ENCODE measurements at places on chromosomes 3 and 15.
A peak's percentile ranks its signal among the peaks of the same experiment; 100 is the strongest.

DNA sequence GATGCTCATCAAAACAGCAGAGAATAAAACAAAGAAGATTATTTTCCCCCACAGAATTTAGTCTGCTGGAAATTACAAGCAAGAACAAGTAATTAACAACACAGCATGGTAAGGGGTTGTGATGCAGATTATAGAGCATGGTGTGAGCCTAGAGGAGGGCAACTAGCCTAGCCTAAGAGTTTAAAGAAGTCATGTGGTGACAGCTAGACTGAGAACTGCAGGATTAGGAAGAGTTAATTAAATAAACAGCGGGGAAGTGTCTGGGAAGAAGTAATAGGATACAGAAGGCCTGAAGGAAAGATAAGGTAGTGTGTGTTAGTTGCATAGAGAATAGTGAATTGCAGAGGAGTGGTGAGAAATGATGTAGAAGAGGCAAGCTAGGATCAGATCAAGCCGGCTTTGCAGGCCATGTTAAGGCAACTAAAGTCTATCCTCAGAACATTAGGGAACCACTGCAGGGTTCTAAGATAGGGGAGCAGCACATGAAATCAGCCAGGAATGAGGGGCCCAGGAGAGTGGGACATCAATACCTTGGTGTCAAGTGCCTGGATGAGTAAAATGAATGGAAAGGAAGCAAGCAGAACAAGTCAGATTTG is 11.9 kb upstream of the PKM start:
- DNase-seq, result no peak

DNA sequence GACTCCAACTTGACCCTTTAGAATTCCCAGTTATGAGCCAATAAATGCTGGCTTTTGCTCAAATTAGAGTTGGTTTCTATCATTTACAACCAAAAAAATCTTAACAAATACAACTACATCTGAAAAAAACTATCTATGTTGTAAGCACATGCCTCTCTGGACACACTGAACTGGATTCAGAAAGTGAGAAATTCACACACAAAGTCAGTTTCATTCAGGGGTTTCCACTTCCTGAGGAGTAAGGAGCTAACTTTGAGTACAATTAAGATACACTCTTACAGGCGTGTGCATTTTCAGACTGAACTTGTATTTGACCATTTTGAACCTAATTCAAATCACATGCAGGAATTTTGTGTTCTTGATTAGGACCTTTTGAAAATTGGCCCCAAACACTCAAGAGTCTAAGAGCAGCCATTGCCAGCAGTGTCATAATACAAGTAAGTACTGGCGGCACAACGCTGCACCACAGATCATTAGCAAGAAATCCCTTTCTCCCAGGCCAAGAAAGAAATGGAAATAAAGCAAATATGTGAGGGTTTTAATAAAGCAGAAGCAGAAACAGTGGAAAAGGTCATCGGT is 31.2 kb downstream of the LINS1 start:
- no peak for DNase-seq

GRCh38 chr3:14320219-14320618 is 82.2 kb upstream of the SLC6A6 start:
- peak; percentile 9 for DNase-seq

- DNase-seq, result peak; percentile 40
Observed at GRCh38 chr3:149575961-149576564, 81.8 kb downstream of the WWTR1 start.

DNA sequence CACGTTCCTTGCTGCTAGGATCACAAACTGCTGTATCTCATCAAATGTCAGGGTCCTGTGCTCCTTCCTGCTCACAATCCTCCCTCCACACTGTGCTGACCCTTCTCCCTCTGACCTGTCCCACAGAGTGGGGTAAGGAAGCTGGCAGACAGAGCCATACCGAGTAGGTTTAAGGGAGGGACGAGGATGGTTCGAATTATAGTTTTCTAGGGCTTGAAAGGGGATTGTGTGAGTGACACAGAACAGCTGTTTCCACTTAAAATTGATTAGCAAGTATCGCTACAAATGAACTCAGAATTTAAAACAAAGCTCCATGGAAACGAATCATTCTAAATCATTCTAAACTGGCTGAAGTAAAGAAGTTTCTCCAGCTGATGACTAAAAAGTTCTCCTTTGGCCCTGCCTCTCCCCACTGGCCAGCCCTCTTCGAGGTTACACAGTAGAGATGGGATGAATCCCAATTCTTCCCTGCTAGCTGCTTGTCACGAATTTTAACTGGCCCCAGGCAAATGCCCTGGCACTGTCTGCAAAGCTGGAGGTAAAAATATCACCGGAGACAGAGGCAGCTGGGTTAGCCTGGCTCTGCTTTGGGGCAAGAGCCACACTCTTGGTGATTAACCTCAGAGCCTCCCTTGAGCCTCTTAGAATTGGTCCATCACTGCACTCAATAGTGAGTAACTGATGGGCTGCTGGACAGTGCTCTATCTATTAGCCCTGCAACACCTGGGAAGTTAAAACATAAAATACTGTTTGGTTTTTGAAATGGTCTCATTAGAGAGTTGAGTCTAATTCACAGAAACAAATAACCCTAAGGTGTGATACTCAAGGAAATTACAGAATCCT is 194.9 kb downstream of the CHST2 start:
- DNase-seq, result no peak

- DNase-seq, result no peak
Observed at GRCh38 chr3:146067048-146067447, 93.9 kb downstream of the PLOD2 start.

GRCh38 chr3:195467641-195468390 is 25.0 kb upstream of the ACAP2 start:
- DNase-seq, result no peak

GRCh38 chr3:143255739-143256138 is 136.2 kb downstream of the CHST2 start:
- no peak for DNase-seq

DNA sequence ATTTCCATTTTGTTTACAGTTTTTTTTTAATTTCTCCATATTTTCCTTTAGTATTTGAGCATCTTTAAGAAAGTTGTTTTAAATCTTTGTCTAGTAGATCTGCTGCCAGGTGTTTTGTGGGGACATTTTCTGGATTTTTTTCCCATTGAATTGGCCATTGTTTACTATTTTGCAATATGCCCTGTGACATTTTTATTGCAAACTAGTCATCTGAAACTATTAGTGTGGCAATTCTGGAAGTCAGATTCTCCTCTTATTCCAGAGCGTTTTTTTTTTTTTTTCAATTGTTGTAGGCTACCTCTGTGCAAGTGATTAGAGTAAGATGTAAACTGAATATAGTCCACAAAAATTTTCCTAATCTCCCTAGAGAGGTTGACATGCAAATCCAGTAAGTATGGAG is 334.2 kb downstream of the PYDC2 start:
- no peak for DNase-seq

DNA sequence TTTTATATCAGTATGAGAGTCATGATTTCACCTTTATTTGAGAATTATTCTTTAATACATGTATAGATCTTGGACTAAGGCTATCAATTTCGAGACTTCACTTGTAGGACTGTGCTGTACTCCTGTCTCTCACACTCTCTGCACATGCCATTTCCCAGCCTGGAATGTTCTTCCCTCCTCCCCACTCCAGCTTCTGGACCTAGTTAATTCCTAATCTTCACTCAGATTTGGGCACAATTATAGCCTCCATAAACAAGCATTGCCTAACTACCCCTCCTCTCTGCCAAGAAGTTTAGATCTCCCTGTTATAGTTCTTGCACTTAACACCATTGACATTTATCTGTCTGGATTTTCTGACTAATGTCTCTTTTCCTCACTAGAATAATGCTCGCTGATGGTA is 88.3 kb downstream of the FHIT start:
- DNase-seq, result no peak

Data from ovary (tissue), 10 donors.